Stimulated activated CD4-positive, alpha-beta T cell treated with anti-CD3 and anti-CD28 coated beads, Interleukin-1b, Interleukin-23, amount 100 ng/mL, for 1 hour (primary cell): ENCODE measurements at places on chromosomes 4 and X.

GRCh38 chrX:13081395-13082205, 37.2 kb upstream of the FAM9C start:
- DNase-seq: no peak

DNA sequence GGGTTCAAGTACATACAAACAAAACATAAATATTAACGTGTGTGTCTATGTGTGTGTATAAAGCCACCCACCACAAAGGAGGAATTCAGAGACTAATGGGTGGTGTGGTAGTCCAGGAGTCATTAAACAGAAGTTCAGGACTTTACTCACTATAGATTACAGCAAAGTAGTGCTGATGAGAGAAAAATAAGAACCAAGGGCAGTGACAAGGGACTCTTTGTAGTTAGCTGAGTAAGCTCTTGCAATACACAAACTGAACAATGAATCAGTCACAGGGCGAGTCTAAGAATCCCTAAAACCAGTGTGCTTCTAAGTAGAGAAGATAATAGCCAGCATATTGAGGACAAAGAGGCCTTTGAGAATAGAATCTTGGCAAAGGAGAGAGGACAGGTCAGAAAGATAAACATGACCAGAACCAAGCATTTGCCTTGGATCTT, 232.4 kb downstream of the PPP3CA start:
- no peak for DNase-seq

DNA sequence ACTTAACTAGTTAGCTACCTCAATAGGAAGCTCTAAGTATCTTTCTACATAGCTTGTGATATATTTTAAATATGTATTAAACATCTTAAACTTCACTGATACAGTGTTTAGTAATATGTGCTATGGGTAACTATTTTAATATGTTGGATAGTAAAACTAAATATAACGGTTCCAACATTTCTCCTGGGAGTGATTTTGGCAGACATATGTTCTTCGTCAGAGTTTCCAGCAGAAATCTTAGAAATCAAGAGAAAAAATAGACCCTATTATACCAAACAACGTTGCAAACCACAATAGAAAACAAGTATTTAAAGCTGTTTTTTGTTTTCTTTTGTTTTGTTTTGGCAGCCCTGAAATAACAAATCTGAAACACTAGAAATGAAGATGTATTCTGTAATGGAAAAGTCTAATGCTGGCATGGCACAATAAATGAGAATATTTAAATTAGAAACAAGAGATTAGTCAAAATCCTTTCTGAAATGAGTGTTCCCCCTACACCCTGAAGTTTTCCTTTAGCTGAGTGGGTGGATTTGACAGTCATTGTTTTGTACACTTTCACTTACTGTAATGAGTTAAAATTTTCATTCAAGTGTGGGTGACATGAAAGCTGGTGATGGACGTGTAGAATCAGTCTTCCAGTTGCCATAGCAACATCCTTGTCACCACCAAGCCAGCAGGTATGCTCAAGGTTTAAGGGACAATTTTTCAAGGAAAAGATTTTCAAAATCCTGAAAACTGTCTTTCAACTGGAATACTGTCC, 233.5 kb downstream of the SCFD2 start:
- no peak for DNase-seq

GRCh38 chrX:134158821-134159512, 78.0 kb upstream of the CCDC160 start:
- no peak for DNase-seq

GRCh38 chrX:83934220-83934619, 73.3 kb downstream of the CYLC1 start:
- DNase-seq: no peak

- no peak for DNase-seq
Observed at GRCh38 chr4:155952501-155952901, 1.2 kb downstream of the CTSO start.

- no peak for DNase-seq
Observed at GRCh38 chrX:150625875-150626274, 57.5 kb downstream of the MTM1 start.

DNA sequence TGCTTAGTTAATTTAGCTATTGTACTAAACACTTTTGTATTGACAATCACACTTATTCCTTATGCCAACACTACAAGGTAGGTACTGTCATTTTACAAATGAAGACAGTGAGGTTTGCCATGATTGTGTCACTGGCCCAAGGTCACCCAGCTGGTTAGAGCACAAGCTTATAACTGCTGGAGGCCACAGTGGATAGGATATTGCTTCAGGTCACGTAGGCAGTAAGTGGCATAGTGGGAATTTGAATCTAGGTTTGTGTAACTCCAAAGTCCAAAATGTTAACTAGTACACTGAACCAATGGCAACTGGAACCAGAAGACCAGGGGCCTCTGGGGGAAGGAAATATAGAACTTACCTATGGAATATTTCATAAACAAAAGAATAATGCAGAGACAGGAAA, 21.1 kb upstream of the PITX2 start:
- DNase-seq: no peak

- no peak for DNase-seq
Observed at GRCh38 chr4:40228497-40229365, 31.9 kb downstream of the RHOH start.

GRCh38 chr4:60721685-60722084, 478.4 kb upstream of the ADGRL3 start:
- DNase-seq: no peak

GRCh38 chr4:7781366-7781765, 158.3 kb downstream of the AFAP1 start:
- DNase-seq: no peak

DNA sequence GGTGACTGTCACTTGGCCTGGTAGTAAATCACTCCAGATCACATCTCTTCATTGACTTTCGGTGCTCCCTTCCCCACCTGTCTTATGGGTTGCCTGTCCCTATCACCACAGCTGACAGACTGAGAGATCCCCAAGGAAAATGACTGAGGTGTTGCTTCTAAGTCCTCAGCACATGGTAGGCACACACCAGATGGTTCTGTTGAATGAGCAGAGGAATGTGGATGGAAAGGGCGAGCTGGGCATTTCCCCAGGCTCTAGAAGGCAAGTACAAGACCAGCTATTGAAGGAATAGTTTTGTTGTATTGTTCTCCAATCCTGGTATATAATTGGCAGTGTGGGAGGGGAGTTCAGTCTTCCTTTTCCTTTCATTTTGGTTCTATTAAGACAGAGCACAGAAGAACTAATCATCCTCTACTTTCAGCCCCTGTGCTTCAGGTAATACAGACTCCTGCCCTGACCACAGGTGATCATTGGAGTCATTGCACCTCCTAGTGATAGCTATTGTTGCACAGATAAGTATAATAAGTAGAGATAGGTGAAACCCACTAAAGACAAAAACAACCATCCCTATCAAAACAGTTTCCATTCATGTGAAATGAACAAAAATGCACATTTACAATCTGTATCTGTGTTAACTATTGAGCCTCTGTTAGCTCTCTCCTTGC, 158.6 kb downstream of the TRAM1L1 start:
- DNase-seq: no peak

DNA sequence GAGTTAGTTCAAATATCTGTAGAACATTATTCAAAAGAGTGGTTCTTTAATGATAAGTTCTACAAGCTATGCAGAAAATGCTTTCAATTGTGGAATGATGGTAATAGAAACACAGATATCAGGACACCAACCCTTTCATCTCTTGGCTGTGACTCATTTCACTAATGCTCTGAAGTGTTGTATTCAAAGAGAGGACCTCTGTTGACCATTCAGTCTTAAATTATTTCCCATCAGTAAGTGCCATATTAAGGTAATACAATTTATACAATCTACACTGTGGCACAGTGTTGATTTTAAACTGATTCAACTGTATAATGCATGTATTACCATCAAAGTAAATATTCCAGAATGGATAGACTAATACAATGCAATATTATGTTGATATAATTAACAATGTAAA, 289.0 kb upstream of the ADGRL3 start:
- no peak for DNase-seq

GRCh38 chrX:41728125-41728524, 4.1 kb downstream of the GPR82 start:
- DNase-seq: no peak

DNA sequence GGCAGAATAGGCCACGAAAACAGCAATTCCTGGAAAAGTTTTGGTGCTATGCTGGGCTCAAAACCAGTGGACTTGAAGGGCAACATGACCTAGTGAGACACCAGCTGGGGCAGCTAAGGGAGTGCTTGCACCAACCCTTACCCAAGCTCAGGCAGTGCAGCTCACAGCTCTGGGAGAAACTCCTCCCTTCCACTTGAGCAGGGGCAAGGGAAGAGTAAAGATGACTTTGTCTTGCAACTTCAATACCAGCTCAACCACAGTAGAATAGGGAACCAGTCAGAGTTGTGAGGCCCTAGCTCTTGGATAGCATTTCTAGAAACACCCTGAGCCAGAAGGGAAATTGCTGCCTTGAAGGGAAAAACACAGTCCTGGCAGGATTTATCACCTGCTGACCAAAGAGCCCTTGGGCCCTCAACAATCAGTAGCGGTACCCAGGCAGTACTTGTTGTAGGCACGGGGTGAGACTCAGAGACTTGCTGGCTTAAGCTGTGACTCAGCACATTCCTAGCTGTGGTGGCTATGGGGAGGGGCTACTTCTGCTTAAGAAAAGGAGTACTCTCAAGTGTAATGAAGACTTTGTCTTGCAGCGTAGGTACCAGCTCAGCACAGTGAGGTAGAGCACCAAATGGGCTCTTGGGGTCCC, 19.7 kb upstream of the ABCG2 start:
- DNase-seq: no peak

DNA sequence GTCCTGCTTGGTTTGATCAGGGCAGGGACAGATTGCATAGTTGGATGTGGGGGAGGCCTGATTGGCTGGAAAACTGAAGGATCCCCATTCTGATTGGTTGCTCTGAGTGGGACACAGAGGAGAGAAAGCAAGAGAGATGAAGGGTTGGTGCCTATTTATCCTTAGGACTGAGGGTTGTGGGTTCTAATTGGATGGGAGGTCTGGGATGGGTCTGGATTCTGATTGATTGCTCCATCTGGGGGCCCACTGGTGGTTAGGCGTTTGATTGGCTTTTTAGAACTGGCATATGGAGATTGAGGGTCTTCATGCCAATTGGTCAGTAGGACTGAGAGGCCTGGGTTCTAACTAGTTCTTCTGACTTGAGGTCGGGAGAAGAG, 644 bp upstream of the EBP start:
- no peak for DNase-seq

DNA sequence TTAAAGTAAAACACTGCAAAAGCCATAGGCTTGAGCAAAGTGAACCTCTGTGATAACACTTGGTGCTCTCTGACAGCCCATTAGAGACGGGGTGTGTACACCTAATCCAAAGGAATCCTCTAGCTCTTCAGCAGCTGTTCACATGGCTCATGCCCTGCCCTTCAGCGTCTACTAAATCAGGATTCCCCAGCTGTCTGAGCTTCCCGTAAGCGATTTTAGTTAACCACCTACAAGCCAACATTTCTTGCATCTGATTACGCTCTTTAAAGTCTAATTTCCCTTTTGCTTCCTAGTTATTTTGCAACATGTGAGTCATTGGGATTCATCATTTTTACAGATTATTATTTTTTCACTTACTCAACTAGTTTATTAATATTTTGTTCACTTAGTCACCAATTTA, 6.5 kb downstream of the DMD start:
- DNase-seq: no peak

DNA sequence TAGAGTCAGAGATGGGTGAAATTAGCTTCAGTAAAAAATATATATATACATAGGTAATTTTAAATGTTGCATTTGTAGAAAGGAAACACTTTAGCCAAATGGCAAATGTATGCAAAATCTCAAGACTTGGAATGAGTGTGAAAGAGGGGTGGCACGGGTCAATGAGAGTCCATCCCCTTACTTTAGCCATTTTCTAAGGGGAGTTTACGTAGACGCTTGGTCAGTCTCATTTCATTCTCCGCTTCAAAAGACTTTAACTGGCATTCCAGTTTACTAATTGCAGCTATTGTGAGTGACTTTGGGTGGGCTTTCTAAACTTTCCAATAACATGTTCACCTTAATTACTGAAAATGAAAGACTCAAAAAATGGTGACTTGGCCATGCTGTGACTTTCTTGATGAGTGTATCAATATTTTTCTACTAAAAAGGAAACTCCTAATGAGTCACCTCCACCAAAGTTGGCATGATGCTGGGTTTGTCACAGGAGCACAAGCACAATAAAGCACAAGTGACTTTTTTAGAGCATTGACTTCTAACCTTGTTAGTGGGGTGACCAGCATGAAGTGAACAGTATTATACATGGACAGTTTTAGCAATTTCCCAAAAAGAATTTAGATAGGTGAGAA, 356.0 kb upstream of the RASGEF1B start:
- no peak for DNase-seq

GRCh38 chrX:139112432-139112831, 400.9 kb upstream of the FGF13 start:
- no peak for DNase-seq

DNA sequence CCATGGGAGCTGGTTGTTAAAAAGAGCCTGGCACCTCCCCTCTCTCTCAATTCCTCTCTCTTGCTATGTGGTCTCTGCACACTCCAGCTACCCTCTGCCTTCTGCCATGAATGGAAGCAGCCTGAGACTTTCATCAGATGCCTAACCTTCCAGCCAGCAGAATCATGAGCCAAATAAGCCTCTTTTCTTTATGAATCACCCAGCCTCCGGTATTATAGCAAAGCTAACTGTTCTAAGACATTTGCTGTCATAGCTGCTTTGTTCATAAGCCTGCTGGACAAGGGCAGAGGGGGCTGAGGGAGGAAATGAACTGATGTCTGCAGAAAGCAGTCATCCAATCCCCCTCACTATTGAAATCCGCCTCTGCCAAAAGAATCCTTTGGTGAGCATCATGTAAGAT, 196.7 kb downstream of the ZNF330 start:
- no peak for DNase-seq

DNA sequence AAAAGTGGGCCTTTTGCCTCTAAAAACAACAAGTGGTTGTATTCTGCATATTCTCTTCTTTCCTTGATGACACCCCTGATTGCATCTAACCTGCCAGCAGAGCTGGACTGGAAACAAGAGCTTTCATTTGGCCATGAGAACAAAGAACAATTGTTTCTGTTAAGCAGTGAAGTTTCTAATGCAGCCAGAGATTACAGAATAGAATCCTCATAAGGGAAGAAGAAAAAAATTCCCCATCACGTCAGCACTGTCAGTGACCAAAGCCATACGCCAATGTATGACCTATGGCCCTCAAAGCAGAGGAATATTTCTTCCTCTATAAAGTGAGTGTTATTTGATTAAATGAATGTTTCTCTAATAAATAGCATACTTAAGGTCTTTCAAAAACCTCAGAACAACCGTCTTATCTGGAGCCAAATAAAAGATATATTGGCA, 529.1 kb upstream of the INTU start:
- DNase-seq: no peak

GRCh38 chr4:146235654-146236177, 21.4 kb downstream of the REELD1 start:
- DNase-seq: no peak

GRCh38 chr4:47597696-47598095, 112.6 kb downstream of the ATP10D start:
- DNase-seq: no peak

- DNase-seq: no peak
Observed at GRCh38 chr4:169484485-169484884, 127.9 kb downstream of the NEK1 start.

DNA sequence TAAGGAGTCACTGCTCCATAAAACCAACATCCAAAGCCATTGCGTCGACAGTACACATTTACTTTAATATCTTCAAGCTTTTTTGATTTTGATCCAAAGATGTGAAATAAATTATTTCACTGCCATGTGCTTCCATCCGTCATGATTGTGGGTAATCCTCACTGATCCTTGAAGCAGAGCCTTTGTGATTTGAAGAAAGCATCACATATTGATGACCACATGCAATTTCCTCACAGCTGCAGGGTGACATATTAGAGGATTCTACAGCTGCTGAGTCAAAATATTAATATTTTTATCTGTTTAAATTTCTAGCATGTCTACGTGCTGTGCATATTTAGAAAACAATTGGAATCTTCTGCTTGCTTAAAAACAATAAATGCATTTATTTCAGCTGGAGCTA, 196.8 kb upstream of the ANXA3 start:
- DNase-seq: no peak
